ENCODE measurements at places on chromosomes 3 and 15.

- DNase-seq = no peak
These were observed 39.3 kb downstream of the P3H2 start for GRCh38 chr3:190081389-190081788.

- DNase-seq = no peak
These were observed 74.7 kb upstream of the ROBO2 start for GRCh38 chr3:76965122-76965725.

GRCh38 chr3:127654374-127654773, 18.4 kb upstream of the ABTB1 start:
- no peak for DNase-seq

DNA sequence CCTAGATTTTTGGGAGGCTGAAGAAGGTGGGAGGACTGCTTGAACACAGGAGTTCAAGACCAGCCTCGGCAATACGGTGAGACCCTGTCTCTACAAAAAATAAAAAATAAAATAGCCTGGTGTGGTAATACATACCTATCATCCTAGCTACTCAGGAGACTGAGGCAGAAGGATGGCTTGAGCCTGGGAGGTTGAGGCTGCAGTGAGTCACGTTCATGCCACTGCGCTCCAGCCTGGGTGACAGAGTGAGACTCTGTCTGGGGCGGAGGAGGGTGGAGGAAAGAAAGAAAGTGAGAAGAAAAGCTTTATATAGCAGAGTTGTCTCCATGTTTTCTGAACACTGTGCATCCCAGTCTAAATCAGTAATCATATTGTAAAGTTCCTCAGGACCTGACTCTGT, 301.4 kb upstream of the CNTN6 start:
- DNase-seq = no peak

DNA sequence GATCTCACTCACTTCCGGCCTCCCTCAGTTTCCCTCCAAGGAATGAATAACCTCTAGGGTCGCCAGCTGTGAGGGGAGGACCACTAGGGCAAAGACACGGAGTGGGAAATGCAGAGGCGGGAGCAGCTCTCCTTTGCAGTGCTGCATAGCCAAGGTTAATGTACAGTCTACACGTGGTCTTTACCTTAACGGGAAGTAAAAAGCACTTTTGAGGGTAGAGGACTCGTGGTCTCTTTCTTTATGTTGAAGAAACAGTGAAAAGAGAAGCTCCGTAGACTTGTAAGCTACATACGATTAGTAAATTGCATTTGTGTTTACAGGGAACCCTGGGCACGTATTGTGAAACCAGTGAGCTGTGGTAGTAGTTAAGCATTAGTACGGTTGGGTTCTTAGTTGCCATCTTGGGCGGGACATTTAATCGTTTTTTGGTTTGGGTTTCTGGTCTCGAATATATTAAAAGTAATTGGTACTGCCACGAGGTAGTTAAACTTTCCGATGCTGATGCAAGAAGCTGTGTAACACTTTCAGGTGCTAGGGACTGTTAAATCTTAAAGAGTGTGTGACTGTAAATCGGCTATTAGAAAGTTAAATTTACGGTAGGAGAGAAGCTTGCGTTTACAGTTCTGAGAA, 828 bp downstream of the U2SURP start:
- no peak for DNase-seq

DNA sequence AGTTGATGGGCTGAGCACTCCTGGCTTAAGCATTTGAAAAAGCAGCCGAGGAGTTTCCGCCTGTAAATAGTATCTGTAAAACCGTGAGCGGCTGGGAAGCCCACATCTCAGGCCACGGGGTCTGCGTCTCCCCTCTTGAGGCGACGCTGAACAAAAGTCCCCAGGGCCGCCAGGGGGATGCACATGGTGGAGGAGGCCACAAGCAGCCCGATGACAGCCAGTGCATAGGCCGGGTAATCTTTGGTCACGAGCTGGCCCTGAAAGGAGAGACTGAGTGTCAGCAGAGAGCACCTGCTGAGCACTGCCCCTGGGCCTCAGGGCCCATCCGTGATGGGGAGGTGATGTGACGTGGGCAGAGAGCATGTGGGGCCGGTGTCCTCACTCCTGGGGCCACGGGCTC, 37.5 kb downstream of the SLC6A20 start:
- DNase-seq = no peak

- no peak for DNase-seq
These were observed 83.1 kb downstream of the CPN2 start for GRCh38 chr3:194267744-194268653.

GRCh38 chr15:59873644-59874272, 130.4 kb upstream of the FOXB1 start:
- DNase-seq = no peak

GRCh38 chr15:40388941-40389823, 6.7 kb downstream of the KNSTRN start:
- no peak for DNase-seq

GRCh38 chr15:94924971-94925598, 693.7 kb downstream of the MCTP2 start:
- peak; percentile 85 for DNase-seq

- no peak for DNase-seq
These were observed 20.2 kb downstream of the MAGEF1 start for GRCh38 chr3:184691397-184692231.

GRCh38 chr3:102178817-102179216, 256.0 kb upstream of the ZPLD1 start:
- DNase-seq = no peak

GRCh38 chr15:76195506-76196268, 115.6 kb downstream of the ETFA start:
- DNase-seq = no peak

DNA sequence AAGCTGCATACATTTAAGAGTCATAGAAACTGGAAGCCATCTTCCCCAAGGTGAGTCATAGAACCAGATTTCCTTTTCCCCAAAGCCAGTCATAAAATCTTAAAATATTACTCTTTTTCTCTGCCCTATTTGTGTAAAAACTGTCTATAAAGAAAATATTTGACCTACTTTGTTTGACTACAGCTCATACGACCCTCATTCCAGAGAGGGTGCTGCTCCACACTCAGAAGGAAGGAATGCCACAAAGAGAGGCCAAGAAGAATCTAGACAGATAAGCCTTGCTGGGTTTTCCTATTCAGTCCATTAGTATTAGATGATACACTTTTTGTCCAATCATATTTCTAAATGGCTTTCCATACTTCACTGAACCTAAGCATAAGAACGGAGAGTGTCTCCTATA, 671.6 kb upstream of the SGO1 start:
- DNase-seq = no peak

DNA sequence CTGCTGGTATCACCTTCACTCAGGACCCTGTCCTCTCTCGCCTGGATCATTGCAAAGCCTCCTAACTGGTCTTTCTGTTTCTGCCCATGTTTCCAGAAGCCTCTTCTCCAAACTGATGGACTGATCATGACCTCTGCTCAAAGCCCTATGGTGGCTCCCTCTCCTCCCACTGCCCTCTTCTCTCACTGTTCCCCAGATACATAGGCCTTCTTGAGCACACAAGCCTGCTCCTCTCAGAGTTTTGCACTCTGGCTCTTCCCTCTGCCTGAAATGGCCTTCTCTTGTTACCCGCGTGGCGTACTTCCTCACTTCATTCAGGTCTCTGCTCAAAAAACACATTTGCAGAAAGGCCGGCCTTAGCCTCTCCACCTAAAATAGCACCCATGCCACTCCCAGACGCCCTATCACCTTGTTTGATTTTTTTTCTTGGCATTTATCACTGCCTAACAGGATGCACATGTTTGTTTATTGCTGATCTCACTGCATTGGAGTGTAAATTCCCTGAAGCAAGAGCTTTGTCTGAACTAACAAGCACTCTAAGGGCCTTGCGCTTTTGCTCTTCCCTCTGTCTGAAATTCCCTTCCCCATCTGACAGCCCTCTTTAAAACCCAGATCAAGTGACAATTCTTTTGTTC, 1.4 kb upstream of the ETFA start:
- DNase-seq = no peak

DNA sequence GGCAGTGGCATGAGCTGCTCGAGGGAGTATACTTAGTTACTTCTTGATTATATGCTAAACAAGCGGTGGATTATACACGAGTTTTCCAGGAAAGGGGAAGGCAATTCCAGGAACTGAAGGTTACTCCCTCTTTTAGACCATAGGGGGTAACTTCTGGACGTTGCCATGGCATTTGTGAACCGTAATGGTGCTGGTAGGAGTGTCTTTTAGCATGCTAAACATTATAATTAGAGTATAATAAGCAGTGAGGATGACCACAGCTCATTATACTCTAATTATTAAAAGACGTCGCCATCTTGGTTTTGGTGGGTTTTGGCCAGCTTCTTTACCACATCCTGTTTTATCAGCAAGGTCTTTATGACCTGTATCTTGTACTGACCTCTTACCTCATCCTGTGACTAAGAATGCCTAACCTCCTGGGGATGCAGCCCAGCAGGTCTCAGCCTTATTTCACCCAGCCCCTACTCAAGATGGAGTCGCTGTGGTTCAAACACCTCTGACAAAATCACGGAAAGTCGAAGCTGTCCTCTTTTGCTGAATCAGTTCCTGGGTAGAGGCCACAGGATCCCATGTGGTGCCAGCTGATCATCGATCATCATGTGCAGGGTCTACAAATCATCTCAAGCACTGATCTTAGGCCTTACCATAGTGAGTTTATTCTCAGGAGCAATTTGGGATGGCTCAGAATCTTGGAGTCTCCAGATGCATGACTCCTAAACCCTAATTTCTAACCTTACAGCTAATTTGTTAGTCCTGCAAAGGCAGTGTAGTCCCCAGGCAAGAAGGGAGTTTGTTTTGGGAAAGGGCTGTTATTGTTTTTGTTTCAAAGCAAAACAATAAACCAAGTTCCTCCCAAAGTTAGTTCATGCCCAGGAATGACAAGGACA, 149.1 kb downstream of the TJP1 start:
- DNase-seq = no peak

DNA sequence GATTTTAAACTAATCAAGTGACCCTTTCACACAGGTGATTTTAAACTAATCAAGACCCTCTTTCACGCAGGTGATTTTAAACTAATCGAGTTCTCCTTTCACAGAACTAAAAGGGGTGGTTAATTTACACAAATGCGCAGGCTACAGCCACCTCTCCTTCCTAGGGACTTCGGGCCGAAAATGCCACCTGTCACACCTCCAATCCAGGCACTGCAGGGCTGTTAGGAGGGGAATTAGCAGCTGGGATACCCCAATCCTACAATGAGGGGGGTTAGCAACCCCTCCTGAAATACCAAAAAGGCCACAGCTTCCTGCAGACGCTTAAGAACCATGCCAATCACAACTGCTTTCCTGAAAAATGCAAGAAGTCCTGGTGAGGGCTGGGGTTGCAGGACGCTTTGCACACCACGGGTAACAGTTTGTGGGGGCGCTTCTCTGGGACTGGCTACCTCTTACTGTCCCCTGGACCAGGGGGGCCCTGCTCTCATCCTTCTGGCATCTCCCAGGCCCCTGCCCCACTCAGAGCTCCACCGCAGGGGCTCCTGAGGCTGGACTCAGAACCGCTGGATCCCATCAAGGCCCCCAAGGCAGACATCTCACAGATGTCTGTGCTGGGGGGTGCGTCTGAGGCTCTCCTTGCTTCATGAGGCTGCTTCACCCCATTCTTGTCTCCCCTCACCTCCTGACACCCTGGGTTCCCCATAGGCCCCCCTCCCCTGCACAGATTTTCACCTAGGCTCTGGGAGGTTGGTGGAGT, 145.9 kb downstream of the OR4M2 start:
- DNase-seq = no peak

- no peak for DNase-seq
These were observed 48.7 kb upstream of the VEPH1 start for GRCh38 chr3:157551961-157552360.

DNA sequence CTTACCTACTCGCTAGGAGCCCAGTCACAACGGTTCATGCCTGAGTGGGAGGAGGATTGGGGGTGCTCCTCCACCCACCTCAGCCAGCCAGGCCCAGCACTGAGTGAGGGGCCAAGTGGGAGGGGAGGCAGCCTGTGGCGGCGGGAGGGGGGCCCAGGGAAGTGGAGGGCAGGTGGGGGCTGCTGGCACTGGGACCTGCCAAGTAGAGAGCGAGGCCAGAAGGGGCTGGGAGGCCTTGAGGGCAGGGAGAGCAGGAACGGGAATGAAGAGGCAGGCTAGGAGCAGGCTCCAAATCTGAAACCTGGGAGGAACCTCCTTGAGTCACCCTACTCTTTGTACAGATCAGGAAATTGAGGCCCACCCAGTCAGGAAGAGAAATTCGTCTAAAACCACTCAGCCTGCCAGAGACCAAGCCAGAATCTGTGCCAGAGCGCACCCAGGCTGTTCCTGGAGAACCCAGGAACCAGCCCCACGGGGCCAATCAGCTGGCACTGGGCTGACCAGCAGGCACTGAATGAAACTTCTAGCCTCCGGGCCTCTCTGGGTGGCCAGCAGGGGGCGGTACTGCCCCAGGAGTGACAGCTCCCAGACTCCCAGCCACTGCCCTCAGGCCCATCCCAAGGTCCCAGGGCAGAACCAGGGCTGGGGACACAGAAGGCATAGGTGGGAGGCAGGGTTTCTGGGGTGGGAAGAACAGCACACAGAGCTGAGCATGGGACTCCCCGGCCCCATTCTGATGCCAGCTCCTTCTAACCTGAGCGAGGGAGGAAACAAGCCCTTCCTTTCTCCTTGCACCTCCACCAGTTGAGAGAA, 14.8 kb upstream of the CYP11A1 start:
- DNase-seq = no peak

DNA sequence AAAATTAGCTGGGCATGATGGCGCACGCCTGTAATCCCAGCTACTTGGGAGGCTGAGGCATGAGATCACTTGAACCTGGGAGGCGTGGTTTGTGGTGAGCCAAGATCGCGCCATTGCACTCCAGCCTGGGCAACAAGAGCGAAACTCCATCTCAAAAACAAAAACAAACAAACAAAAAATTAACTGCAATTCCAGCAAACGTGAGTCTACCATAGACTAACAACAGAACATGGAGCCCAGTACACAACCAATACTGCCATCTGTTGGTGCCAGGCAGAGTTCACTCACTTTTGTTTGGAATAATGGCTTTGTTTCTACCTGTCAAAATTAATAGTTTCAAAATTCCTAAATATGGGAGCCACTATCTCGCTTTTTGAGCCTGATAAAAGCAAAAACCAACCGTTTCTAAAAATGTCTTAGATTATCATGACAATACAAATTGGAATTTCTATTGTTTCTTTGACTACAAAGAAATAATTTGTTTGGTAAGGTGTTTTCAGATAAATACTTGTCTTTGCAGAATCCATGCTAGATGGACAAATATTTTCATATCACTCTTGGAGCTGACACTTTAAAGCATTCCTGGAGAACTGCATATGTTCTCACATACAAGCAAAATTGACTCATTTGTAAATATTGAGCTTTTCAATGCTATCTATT, 45.0 kb downstream of the GPR176 start:
- no peak for DNase-seq

- DNase-seq = peak; percentile 12
These were observed 202.2 kb downstream of the DOCK3 start for GRCh38 chr3:50876947-50877346.

DNA sequence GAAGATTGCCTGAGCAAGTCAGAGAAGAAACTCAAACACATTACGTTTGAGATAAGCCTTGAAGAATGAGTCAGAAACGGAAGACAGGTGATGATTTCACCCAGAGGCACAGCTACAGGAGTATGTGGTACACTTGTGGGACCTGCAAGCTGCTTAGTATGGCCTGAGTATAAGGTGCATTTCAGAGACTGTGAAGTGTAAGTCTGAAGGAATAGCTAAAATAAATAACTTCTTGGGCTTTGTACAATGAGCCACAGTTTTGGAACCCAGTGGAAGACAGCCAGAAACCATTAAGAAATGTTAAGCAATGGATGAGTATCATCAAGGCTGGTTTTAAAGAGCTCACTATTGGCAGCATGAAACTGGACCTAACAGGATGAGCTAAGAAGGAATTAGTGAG, 826.2 kb downstream of the ROBO1 start:
- no peak for DNase-seq

GRCh38 chr3:176247191-176247590, 950.1 kb downstream of the TBL1XR1 start:
- no peak for DNase-seq

- DNase-seq = no peak
These were observed 56.8 kb downstream of the ZNF445 start for GRCh38 chr3:44420676-44421075.

Measured in retinal pigment epithelial cell (primary cell).